CD4-positive, alpha-beta T cell treated with Interleukin-4 for 4 hours (primary cell): ENCODE measurements at places on chromosomes 3 and 15.

DNA sequence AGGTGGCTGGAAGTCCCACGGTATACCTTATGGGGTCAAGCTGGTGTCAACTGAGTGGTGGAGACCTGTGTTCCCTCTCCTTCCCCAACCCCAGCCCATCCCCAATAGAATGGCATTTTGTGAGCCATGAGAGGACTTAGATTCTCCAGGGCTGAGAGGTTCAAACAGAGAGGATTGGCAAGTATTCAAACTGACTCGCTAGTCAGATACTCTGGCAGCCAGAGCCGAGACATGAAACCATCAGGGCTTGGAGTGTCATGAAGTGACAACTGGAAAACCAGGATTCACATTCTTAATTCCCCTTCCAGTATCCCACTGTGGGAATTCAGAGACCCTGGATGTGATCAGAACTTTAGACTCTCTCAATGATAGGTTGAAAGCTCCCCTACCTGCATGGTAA is 159.4 kb upstream of the SNTN start:
- DNase-seq: no peak

GRCh38 chr3:79534727-79535126 is 233.1 kb downstream of the ROBO1 start:
- DNase-seq: no peak

DNA sequence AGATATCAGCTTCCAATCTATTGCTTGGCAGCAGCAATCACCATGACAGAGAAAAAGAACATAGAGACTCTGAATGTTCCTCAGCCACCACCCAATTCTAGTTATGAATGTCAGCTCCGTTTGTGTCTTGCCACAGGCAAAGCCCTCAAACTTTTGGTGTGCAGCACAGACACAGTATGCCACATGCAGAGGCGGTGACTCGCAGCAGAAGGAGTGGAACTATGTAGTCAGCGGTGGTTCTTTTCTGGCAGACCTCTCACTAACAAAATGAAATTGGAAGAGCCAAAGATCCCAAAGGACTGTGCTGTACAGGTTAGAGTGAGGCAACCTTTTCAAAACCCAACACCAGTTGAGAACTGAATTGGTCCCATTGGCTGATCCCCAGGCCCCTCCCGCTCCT is 220.9 kb downstream of the SLC9A9 start:
- DNase-seq: no peak

GRCh38 chr15:61336026-61336638 is 107.0 kb upstream of the RORA start:
- DNase-seq: no peak

- no peak for DNase-seq
These were observed 22.5 kb upstream of the BFSP2 start for GRCh38 chr3:133377396-133377795.

DNA sequence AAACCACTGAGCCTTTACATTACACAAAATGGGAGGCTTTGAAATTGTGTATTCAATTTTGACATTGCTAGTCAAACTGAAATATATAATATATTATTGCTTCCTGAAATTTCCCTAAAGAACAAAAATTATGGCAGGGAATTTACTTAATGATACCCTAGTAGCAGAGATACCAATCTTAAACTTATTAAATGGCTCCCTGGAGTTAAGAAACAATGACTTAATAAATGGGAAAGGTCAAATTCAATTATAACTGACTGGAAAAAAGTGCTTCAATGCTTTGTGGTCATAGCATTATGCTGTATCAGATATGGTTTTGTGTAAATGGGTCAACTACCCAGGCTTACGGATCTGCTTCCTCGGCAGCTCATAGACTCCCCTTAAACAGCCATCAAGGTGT is 244.1 kb downstream of the CNTN3 start:
- no peak for DNase-seq

GRCh38 chr3:192727032-192727847 is at the start of gene FGF12:
Gene FGF12, minus strand, starts transcription at chr3:192727541.
- DNase-seq: no peak

GRCh38 chr15:78811124-78811824 is at the start of gene ADAMTS7:
Gene ADAMTS7, minus strand, starts transcription at chr15:78811464. Its CDS starts 244 bp downstream, at chr15:78811220.
- DNase-seq: peak; percentile 21

DNA sequence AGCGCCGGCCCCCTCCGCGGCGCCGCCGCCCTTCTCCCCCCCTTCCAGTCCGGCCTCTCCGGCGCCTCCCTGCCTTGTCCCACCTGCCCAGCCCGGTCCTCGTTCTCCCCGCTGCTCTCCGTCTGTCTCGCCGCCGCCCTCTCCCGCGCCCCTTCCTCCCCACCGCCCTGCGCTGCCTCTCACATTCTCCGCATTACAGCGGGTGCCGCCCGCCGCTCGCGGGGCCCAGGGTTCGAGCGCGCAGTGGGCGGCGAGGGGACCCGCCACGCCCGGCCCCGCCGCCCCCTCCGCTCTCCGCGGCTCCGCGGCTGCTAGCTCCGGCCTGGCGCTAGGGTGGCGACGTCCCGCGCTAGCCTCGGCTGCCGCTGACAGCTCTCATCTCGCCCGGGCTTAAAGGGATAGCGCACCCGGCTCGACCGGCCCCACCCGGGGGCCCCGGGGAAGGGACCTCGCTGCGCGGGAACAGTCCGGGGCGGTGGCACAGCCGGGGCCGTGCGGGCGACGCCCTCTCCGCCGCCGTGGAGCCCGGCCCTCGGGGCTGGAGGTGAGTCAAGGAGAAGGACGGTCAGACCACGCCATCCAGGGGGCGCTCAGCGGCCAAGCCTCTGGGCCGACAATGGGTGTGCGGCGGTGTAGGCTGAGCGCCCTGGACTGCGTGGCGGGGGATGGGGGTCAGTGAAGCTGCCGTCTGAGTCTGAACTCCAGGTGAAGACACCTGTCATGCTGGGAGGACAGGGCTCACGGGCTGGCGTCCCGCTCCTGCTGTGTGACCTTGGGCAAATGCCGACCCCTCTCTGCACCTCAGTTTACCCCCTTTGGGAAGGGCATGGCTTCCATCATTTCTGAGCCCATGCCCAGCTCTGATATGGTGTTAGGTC is 187.4 kb upstream of the LINGO1 start:
- no peak for DNase-seq

GRCh38 chr3:69409011-69409410 is 23.1 kb upstream of the FRMD4B start:
- DNase-seq: no peak

DNA sequence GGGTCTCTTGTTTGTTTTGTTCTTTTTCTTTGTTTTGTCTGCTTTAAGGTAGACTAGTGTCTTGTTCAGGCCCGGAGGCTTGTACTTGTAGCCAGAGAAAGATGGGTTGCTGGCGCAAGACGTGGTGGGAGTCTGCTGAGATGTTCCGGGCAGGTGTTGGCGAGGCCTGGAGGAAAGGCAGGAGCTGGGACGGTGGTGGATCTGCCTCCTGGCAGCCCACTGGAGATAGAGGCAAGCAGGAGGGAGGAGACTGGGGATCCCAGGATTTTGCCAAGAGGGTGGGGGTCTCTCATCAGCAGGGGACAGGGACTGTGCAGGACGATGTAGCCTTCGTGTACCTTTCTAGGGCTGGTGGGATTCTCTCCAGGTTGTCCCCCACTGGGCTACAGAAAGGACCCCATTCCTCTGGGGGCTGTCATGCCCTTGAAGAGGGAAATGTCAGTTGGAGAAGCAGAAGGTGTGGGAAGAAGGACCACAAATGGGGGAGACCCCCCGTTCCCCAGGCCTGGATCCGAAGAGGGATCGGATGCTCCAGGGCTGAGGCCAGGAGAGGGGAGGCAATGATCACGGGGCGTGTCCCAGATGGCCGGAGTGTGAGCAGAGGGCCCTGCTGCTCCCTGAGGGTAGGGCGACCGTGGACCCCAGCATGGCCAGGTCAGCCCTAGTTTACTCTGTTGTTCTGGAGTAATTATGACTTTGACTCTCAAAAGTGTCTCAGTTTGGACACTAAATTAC is 7.0 kb downstream of the CHAC1 start:
- no peak for DNase-seq

DNA sequence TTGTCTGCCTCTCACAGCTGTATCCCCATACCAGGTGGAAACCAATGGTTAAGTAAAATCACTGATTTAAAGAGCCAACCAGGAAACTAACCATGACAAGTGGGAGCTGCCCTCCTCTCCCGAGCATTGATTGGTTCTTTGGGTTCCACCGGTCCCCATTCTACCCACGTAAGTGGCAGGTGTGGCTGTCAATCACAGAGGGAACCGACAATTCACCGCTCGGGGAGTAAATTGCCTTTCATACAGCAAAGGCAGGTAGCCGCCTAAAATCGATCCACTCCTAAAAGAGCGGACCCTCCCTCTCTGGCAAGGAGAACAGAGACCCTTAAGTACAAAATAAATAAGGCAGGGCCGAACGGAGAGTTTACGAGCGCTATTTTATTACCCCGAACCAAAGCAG is 1.2 kb downstream of the ERC2 start:
- peak; percentile 9 for DNase-seq
